ENCODE measurements at places on chromosomes 3 and 15. TPM values are rescaled to one million over a fixed set of nuclear protein-coding genes. Genes with fewer than 3 reads are reported as not detected.

- no peak for DNase-seq
Observed at GRCh38 chr15:62969442-62970089, 73.0 kb upstream of the TPM1 start.

DNA sequence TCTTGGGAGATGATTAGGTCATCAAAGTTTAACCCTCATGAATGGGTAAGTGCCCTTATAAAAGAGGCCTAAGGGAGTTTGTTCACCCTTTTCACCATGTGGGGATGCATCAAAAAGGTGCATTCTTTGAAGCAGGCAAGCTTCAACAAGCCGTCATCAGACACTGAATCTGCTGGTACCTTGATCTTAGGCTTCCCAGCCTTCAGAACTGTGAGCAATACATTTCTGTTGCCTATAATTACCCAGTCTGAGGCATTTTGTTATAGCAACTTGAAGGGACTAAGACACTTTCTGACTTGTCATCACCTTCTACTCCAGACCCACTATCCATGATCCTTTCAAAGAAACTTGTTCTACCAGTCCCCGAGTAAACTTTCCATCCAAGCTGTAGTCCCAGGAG, 44.6 kb upstream of the LRRC58 start:
- no peak for DNase-seq

GRCh38 chr3:22935040-22935439, 268.1 kb upstream of the UBE2E2 start:
- no peak for DNase-seq

DNA sequence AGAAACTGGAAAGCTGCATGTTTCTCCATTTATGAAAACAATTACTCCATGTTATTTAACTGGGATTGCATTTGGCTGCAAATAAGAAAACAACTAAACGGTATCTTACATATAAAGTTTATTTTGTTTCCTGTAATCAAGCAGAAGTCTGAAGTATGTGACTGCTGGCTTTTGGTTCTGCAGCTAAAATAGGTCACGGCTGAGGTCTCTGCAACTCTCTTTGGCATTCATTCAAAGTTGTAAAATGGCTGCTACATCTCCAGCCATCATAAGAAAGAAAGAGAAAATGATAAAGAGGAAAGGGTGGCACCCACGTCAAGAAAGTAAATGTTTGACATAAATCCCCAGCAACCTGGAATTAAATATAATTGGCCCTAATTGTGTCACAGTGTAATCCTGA, 406.1 kb downstream of the TBC1D5 start:
- DNase-seq: no peak

DNA sequence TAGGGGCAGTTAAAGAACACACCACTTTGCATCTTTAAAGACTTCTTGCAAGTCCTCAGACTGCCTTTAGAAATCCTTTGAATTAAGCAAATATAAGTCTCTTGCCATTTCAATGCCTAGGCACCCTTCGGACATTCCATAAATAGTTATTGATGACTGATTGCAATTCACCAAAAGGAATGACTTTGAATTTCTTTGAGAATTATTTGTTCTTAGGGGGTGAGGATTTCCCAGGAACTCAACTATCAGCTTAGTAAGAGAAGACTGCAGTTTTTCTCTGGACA, 495 bp upstream of the MYEF2 start:
- DNase-seq: no peak

GRCh38 chr3:160544844-160545503, 20.4 kb downstream of the KPNA4 start:
- DNase-seq: no peak

- peak; percentile 49 for DNase-seq
Observed at GRCh38 chr15:74320352-74321247, 46.8 kb downstream of the CYP11A1 start.

DNA sequence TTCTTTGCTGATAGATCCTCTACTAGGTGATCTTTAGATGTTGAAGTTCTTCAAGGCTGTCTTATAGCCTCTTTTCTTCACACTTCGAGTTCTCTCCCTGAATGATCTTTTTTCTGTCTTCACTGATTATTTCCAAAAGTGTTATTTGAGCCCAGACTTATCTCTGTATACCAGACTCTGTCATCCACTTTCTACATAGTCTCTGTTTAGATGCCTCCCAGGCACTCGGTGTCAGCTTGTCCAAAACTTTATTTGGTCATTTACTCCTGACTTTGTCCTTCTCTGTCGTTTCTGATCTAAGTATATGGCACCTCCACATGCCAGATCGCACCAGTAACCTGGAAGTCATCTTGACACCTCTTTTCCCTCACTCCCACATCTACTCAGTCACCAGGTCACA, 27.6 kb downstream of the KLHL18 start:
- DNase-seq: no peak

- no peak for DNase-seq
Observed at GRCh38 chr15:23055316-23055715, 15.9 kb upstream of the TUBGCP5 start.

- DNase-seq: no peak
Observed at GRCh38 chr3:142046320-142047020, 102.9 kb downstream of the TFDP2 start.

GRCh38 chr15:61879219-61879618, 181.0 kb downstream of the VPS13C start:
- DNase-seq: no peak

The MYO5C gene
- total RNA-seq: 14.9 TPM

The TMEM108 gene
- total RNA-seq: not detected

The TBC1D5 gene
- total RNA-seq: 48.7 TPM

The CTXN2 gene
- total RNA-seq: not detected

The SMCO1 gene
- total RNA-seq: not detected

The HTD2 gene
- 7.5 TPM for total RNA-seq
